ENCODE measurements at places on chromosomes 4 and X. TPM values are rescaled to one million over a fixed set of nuclear protein-coding genes. Genes with fewer than 3 reads are reported as not detected.

DNA sequence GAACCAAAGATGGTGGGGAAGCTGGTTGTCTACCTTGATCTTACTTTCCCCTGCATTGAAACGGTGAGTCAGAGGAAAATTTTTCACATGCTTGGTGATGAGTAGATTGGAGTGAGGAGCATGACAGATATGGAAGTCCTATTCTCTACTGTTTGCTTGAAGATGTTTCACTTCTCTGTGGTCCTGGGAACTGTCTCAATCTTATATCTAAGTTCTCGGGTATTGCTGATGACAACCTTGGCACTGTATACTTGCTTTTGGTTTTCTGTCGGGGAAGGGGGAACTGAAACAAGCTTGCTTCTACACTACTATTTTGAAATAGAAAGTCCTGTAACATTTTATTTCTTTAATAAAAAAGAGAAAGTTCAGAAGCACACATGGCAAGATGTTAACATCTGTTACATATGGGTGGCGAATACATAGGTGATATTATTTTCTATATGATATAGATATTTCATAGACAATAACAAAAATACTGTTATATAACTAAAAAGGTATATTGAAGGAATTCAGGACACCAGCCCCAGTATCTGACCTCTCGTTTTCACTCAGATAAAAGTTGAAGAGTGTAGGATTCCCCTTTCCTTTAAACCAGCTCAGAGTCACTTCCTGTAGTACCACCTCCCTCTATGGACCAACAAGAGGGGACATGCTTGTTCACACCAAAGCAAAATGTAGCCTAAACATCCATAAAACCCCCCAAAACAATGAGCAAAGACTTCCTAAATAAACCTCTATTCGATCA lies 88.8 kb downstream of the FMR1NB start:
- no peak for DNase-seq
- H3K4me1 ChIP-seq: no peaks in the 10 kb centered on the region
- H3K27me3 ChIP-seq: no peaks in the 10 kb centered on the region
- H3K27ac ChIP-seq: no peak overlapping the region
- H3K36me3 ChIP-seq: no peaks in the 10 kb centered on the region

- H3K27me3 ChIP-seq: no peaks in the 10 kb centered on the region
- no peak overlapping the region for H3K27ac ChIP-seq
- peak; percentile 50 for DNase-seq
- no peaks in the 10 kb centered on the region for H3K36me3 ChIP-seq
These were observed 146.4 kb downstream of the GPC3 start for GRCh38 chrX:133838761-133839676.

- no peak for DNase-seq
- H3K4me3 ChIP-seq: no peak overlapping the region
- no peaks in the 10 kb centered on the region for H3K27me3 ChIP-seq
These were observed 78.8 kb downstream of the NFKB1 start for GRCh38 chr4:102579794-102580462.

DNA sequence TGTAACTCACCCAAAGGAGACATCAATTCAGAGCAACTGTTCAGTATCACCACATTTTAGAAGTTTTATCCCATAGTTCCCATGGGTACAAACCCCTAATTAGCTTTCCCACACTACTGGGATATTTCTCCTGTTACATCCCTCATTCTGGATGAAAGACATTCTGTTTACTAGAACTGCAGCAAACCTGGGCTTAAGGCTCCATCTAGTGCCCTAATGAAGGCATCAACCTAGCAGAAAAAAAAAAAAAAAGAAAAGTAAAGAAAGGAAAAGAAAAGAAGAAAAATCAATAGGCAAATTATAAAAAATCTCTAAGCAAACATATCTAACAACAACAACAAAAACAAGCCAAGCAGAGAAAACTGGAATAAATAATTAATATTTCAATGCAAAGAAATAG lies 133.7 kb upstream of the CPXCR1 start:
- no peaks in the 10 kb centered on the region for H3K27me3 ChIP-seq
- no peaks in the 10 kb centered on the region for H3K36me3 ChIP-seq
- no peak overlapping the region for H3K4me3 ChIP-seq
- no peak for DNase-seq
- H3K27ac ChIP-seq: no peak overlapping the region

DNA sequence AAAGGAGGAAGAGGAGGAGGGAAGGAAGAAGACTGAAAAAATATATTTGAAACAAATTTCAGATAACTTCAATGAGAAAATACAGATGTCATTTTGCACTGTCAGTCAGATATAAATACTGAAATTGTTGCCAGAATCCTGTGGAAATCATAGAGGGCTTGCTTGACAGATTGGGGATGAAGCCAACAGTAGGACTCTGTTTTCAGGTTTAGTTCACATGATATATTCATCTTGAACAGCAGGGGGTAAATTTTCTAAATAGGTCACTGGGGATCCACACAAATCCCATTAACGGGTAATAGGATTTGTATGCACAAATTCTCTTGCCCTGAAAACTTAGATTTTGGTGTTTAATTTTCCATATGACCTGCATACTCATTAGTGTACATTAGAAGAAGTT lies 103.3 kb upstream of the PCDH18 start:
- no peak for DNase-seq
- H3K27me3 ChIP-seq: no peaks in the 10 kb centered on the region
- no peaks in the 10 kb centered on the region for H3K36me3 ChIP-seq
- H3K27ac ChIP-seq: no peak overlapping the region
- H3K4me1 ChIP-seq: no peaks in the 10 kb centered on the region
- no peak overlapping the region for H3K4me3 ChIP-seq

DNA sequence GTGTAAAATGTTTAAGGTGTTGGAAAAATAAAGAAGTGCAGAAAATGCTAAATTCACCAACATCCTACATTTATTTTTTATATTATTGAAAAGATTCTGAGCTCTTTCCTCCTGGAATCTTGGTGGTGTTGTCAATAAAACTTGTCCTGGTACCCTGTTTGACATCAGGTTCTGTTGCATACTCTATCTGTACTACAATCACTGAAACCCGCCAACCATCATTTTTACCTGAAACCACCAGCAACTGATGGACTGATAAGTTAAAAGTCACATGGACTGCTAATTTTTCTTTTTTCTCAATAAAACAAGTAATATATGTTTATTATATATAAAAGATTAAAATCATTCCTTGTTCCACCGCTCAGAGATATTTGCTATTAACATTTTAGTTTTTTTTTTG lies 23.4 kb downstream of the STAP1 start:
- no peak overlapping the region for H3K4me3 ChIP-seq
- no peaks in the 10 kb centered on the region for H3K4me1 ChIP-seq
- H3K36me3 ChIP-seq: no peaks in the 10 kb centered on the region
- DNase-seq: no peak

- H3K4me1 ChIP-seq: no peaks in the 10 kb centered on the region
- DNase-seq: no peak
- H3K36me3 ChIP-seq: no peaks in the 10 kb centered on the region
- H3K4me3 ChIP-seq: no peak overlapping the region
- H3K27me3 ChIP-seq: no peaks in the 10 kb centered on the region
These were observed 518.3 kb upstream of the AGA start for GRCh38 chr4:177960566-177960965.

GRCh38 chrX:41192880-41193279 lies 107.6 kb downstream of the USP9X start:
- no peak overlapping the region for H3K4me3 ChIP-seq
- H3K27me3 ChIP-seq: no peaks in the 10 kb centered on the region
- H3K27ac ChIP-seq: no peak overlapping the region
- H3K36me3 ChIP-seq: no peaks in the 10 kb centered on the region
- no peak for DNase-seq

DNA sequence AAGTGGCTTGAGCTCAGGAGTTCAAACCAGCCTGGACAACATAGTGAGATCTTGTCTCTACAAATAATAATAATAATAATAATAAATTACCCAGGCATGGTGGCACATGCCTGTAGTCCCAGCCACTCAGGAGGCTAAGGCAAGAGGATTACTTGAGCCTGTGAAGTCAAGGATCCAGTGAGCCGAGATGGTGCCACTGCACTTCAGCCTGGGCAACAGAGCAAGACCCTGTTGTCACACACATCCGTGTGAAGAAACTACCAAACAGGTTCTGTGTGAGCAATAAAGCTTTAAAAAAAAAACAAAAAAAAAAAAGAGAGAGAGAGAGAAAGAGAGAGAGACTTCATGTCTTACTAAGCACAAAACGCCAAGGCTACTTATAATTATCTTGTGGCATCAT lies 42.5 kb downstream of the ANOS1 start:
- no peak overlapping the region for H3K27ac ChIP-seq
- H3K36me3 ChIP-seq: no peaks in the 10 kb centered on the region
- no peak overlapping the region for H3K4me3 ChIP-seq
- H3K27me3 ChIP-seq: no peaks in the 10 kb centered on the region
- H3K4me1 ChIP-seq: no peaks in the 10 kb centered on the region

- H3K36me3 ChIP-seq: no peaks in the 10 kb centered on the region
- H3K4me1 ChIP-seq: no peaks in the 10 kb centered on the region
- H3K4me3 ChIP-seq: no peak overlapping the region
- no peak for DNase-seq
These were observed 64.9 kb downstream of the NEUROG2 start for GRCh38 chr4:112451104-112451503.

DNA sequence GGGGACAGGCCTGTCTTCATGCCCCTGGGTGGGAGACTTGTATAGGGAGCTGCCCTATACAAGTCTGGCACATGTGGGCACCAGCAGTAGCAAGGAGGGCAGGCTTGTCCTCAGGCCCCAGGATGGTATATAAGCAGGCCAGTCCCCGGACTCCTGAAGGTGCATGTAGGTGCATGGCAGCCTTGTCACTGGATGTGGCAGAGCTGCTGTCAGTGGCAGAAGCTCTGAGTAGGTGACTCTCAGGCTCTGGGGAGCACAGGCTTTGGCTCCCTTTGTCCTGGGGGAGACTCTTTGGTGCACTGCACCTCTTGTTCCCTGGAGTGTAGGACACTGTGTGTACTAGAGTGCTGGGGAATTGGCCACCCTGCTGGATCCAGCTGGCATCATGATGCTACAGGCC lies 376.7 kb upstream of the DIPK2B start:
- H3K4me1 ChIP-seq: no peaks in the 10 kb centered on the region
- DNase-seq: no peak
- H3K27me3 ChIP-seq: no peaks in the 10 kb centered on the region
- H3K4me3 ChIP-seq: no peak overlapping the region

- no peaks in the 10 kb centered on the region for H3K4me1 ChIP-seq
- H3K36me3 ChIP-seq: no peaks in the 10 kb centered on the region
- H3K27me3 ChIP-seq: no peaks in the 10 kb centered on the region
- DNase-seq: no peak
These were observed 76.0 kb upstream of the DHRSX start for GRCh38 chrX:2576793-2577192.

GRCh38 chrX:9324676-9325075 lies 140.2 kb upstream of the TBL1X start:
- DNase-seq: no peak
- no peak overlapping the region for H3K27ac ChIP-seq

DNA sequence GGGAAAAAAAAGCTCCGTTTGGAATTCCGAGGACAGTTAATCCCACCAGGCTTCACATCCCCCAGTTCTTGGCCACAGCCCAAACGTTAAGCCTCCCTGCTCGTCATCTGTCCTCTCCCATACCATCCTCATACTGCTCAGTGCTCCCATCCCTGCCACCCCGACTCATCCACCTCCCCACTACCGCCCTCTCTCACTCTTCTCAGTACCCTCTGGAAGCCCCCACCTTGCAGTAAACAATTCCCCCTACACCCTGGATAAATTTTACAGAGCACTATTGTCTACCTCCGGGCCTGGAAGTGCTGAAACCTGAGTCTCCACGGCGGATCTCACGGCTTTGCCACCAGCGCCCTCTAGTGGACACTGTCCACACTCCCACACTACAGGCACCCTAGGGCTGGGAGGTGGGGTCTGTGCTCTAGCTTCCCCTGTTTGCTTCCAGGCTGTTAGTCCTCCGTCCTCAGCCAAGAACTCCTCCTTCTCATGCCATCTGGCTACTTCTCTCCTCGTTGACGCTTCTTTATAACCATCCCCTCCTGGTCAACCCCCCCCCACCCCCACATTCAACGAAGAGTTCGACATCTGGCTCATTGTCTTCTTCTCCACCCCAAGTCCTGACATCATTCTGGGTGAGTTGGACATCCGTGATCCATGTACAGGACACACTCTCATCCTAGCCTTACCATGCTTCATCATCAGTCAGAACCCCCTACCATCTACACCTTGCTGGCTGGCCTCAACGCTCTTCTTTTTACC lies 54.5 kb downstream of the RTL9 start:
- DNase-seq: peak; percentile 67
- no peak overlapping the region for H3K4me3 ChIP-seq
- no peaks in the 10 kb centered on the region for H3K27me3 ChIP-seq
- H3K27ac ChIP-seq: no peak overlapping the region
- H3K36me3 ChIP-seq: no peaks in the 10 kb centered on the region
- no peaks in the 10 kb centered on the region for H3K4me1 ChIP-seq

DNA sequence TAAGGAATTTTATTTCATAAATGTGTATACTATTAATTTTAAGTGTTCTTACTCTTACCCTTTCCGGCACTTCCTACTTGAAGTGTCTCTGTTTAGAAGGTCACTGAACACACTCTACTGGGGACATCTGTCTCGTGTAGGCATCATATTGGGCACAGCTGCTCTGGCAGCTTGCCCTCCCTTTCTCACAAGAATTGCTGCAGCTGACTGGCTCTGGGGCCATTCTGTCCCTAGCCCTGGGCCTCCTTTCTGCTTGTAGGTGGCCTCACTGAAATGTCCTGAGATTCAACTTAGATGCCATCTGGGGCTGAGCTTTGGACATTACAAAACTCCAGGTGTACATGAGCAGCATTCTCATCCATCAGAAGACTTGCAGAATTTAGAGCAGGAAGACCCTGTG lies 49.6 kb downstream of the SMAD1 start:
- H3K4me3 ChIP-seq: no peak overlapping the region
- H3K36me3 ChIP-seq: no peaks in the 10 kb centered on the region
- H3K4me1 ChIP-seq: peaks cover 3% of the 10 kb centered on the region
- no peaks in the 10 kb centered on the region for H3K27me3 ChIP-seq
- no peak overlapping the region for H3K27ac ChIP-seq

- no peak overlapping the region for H3K27ac ChIP-seq
- no peak overlapping the region for H3K4me3 ChIP-seq
- peaks cover 5% of the 10 kb centered on the region for H3K27me3 ChIP-seq
These were observed 7.2 kb downstream of the IRAK1 start for GRCh38 chrX:154012336-154012991.

- no peak for DNase-seq
- peak overlapping the region; percentile 62 for H3K4me3 ChIP-seq
- no peaks in the 10 kb centered on the region for H3K27me3 ChIP-seq
- H3K36me3 ChIP-seq: no peaks in the 10 kb centered on the region
These were observed 1.0 kb downstream of the SH3KBP1 start for GRCh38 chrX:19886375-19886774.

GRCh38 chr4:44931720-44932119 lies 205.4 kb upstream of the GNPDA2 start:
- no peak overlapping the region for H3K27ac ChIP-seq
- H3K36me3 ChIP-seq: no peaks in the 10 kb centered on the region
- DNase-seq: no peak
- H3K27me3 ChIP-seq: no peaks in the 10 kb centered on the region

- H3K4me3 ChIP-seq: no peak overlapping the region
- H3K27ac ChIP-seq: no peak overlapping the region
- DNase-seq: no peak
- no peaks in the 10 kb centered on the region for H3K27me3 ChIP-seq
These were observed 336.8 kb downstream of the FSTL5 start for GRCh38 chr4:161827013-161827412.

Gene UXT
- 123 TPM for total RNA-seq

Gene ARX
- 0.84 TPM for total RNA-seq

Gene ABCB7
- total RNA-seq: 27.9 TPM

Gene SLC6A14
- 1.8 TPM for total RNA-seq

Gene AREG
- 13.4 TPM for total RNA-seq

Gene ARMCX6
- total RNA-seq: 15.8 TPM

Gene GLRB
- 0.37 TPM for total RNA-seq

Gene UCP1
- total RNA-seq: not detected

Gene GCNA
- total RNA-seq: 0.99 TPM

Measured in colonic mucosa (tissue), 4 donors.